ENCODE measurements at places on chromosomes 7 and 10.

DNA sequence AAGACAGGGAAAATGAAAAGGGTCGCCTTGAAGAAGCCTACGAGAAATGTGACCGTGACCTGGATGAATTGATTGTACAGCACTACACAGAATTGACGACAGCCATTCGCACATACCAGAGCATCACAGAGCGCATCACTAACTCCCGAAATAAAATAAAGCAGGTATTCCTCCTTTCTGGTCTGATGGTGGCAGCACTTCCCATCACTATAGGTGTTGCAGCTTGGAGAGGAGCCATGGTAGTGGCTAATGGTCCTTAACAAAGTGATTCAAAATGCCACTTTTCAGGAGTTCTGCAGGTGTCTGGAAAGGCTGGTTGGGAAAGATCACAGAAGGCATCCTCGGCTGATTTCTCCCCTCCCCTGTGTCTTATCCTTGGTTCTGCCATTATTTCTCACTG, 22.1 kb downstream of the EXOC4 start:
- no peak for DNase-seq

DNA sequence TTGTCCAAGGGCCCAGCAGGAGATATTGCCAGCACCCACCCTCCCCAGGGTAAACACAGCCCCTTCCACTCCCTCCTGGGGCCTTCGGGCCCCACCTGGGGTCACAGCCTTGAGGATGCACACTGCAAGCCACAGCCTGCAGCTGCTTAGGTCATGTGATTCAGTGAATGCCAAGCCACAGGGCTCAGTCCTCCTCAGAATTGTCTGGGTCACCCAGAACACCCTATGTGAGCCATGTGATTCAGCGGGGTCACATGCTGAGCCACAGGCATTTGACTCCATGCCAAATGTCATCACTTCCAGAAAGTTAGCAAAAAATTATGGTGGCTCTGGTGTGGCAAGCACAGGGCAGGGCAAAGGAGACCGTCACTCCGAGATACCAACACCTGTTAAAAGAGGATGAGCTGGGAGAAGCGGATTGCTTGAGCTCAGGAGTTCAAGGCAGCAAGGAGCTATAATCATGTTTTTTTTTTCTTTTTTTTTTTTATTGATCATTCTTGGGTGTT, 17.2 kb upstream of the PSAP start:
- no peak for DNase-seq

DNA sequence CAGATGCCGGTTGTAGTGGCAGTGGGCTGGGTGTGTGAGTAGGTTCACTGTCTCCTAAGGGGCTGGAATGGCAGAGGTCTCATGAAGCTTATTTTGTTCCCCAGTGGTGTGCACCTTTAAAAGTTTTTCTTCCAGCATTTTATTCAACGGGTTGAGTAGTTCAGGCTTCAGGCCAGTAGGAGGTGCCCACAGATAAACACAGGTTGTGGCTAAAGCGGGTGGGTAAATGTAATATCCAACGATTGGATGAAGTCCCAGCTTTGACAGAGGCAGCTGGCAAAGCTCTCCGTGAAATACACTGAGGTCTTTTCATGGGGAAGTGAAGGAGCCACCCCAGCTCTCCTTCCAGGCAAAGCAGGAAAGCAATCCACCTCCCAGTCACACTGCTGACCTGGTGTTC, 339.8 kb upstream of the LRRTM3 start:
- DNase-seq, result no peak

DNA sequence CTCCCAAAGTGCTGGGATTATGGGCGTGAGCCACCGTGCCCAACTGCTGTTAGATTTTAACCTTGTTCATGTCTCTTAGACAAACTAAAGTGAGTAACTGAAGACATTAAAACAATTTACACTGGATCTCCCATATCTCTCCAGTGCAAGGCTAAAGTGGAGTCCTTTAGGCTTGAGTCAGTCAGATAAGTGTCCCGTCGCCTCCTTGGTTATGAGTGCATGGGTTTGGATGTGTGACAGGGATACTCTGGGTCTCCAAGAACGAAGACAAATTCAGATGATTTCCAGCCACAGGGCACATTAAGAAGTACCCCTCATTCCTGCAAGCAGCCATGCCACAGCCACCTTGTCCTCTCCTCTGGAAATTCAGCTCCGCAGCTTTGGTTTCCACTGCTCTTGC, 66.1 kb upstream of the PDZD8 start:
- DNase-seq, result no peak

DNA sequence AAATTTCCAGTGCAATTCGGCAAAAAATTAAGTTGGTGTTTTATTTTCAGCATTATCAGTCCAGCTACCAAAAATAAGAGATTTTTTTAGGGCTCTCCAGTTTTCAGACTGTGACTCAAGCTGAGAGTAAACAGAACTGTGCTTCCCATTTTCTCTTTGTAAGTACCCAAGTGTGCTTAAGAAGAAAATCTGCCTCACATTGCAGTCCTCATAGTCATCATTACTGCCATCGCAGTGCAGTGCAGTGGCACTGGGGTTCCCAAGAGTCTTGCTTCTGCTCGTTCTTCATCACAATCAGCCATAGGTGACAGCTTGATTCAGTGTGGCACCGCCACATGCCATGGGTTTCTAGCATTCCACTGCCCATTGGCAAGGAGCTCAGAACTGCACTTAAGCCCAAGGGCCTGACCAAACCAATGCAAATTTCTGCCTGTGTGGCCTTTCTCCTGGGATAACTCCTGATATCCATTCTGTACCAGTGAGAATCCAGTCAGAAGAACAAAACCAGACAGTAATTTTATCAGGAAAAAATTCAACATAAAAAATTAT, 25.6 kb upstream of the ERCC6 start:
- no peak for DNase-seq

DNA sequence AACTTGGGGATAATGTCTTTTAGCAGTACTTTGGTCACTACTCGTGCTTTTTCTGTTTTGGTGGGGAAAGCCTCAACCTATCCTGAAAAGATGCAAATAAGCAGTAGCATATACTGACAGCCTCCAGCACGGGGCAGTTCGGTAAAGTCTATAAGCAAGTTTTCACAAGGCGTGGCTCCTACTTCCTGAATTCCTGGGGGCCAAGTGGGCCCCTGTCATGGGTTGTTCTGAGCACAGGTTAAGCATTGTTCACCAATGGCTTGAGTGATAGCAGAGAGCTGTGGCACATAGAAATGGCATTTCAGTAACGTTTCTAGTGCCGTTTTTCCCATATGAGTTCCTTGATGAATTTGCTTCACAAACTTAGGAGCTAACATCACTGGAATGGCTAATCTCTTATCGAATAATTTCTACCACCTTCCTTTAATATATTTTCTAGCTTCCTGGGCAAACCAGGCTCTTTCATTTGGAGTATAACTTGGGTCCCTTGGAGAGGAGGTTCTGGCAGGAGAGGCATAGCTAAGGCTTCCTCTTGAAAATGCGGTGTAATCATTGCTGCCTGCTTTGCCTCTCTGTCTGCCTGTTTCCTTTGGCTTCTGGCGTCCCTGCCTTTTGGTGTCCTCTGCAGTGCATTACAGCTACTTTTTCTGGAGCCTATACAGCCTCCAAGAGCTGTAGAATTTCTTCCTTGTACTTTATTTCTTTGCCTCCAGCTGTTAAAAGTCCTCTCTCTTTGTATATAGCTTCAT, 11.7 kb upstream of the ZNF239 start:
- no peak for DNase-seq

DNA sequence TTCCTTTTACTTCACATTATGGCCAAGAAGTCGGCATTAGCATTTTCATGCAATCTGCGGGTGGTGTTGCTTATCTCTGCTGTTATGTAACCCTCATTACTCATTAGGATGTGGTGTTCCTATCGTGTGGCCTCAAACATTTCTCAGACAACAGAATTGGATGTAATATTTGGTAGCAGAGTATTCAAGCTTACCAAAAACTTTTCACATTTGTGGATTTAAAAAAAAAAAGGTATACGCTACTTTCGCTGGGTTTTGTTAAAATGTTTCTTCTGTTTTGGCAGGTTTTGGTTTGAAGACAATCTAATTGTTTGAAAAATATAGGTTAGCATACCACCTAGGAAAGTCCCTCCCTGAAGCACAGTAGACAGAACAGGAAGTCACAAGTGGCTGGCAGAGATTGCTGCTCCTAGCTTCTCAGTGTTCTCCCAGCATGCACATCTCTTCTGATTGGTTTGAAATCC, 128.8 kb downstream of the GATA3 start:
- no peak for DNase-seq

GRCh38 chr10:121519411-121519810, 78.8 kb downstream of the FGFR2 start:
- DNase-seq, result no peak

- DNase-seq, result no peak
Measured at GRCh38 chr10:130931256-130931655, 380.3 kb downstream of the TCERG1L start.

DNA sequence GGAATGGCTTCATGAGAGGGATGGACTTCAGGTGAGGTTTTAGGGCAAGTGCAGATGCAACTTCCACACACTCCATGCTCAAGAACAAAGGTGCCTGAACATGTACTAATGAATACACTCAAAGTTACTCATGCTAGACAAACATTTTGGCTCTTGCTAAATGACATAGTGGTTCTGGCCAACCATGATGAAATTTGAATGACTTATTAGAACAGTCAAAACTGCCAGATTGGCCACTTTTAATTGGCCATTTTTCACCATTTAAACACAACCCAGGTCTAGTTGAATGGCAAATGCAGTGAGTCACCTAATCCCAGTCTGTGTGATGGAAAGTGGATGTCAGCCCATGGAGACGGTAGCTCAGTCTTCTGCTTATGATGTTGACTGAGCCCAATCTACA, 4.9 kb upstream of the PTPRN2 start:
- DNase-seq, result no peak

- no peak for DNase-seq
Measured at GRCh38 chr7:76211216-76211615, 9.5 kb downstream of the SRRM3 start.

DNA sequence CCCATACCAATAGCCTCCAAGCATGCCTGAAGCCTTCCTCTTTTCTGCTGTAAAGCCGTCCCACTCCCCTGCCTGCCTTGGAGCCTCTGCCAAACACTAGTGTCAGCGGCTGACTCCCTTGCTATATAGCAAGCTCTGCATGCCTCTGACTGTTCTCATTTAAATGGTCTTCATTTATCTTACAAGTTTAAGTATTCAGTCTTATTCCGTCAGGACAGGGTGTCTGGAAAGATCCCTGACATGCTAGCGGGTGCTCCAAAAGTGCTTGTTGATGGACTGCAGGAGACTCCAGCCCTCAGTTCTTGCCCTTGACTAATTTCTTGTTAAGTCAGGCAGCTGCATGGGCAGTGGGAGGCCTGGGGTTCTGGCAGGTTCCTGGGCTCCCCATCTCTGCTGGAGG, 298.7 kb downstream of the GFRA1 start:
- no peak for DNase-seq

- DNase-seq, result no peak
Measured at GRCh38 chr10:43055991-43056567, 20.8 kb upstream of the RET start.

DNA sequence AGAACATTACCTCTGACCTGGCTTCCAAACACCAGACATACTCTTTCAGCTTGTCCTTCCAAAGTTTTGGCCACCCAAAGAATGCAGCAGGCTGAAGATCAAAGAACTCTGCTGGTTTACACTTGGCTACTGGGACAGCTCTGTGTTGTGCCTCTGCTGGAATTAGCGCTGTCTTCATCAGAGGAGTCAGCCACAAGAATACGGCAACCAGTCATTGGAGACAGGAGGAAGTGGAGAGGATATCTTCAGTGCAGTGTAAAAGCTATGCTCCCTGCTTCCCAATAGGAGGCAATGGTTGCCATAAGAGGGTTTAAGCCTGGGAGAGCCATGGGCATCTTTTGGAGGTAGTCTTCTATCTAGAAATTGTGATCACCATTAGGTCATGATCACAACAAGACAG, 126.7 kb upstream of the WNT16 start:
- no peak for DNase-seq

DNA sequence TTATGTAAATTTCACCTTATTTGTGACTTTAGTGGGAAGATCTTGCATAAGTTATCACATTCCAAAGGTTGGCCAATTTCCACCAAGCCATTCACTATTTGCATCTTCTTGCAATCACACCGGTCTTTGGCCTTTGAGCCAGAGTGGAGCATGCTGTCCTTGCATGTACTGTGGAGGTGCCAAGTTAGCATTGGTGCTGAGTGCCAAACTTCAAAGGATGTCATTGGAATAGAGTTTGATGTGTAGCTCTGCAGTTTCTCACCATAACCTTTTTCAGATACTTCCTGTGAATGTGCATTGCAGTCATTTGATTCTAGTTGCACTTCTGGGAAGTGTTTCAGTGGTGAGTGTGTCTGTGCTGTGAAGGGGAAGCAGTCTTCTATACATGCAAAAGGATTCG, 620.6 kb downstream of the SUGCT start:
- no peak for DNase-seq

GRCh38 chr10:76176166-76176550, 744.7 kb downstream of the LRMDA start:
- DNase-seq, result no peak
